ENCODE measurements at places on chromosomes 5 and 9. TPM values are rescaled to one million over a fixed set of nuclear protein-coding genes. Genes with fewer than 3 reads are reported as not detected.

Gene UGT3A2
- not detected for total RNA-seq

Gene TRIP13
- total RNA-seq = 66.7 TPM

Gene PGM5
- not detected for total RNA-seq

Gene DPH7
- 35.3 TPM for total RNA-seq

Gene PCDHA1
- total RNA-seq = not detected

Gene TMEM232
- total RNA-seq = 0.86 TPM

Gene RNF44
- total RNA-seq = 17.1 TPM

All from epithelial cell of proximal tubule (primary cell).